ENCODE measurements at places on chromosomes 12 and 14. TPM values are rescaled to one million over a fixed set of nuclear protein-coding genes. Genes with fewer than 3 reads are reported as not detected.

The CRY1 gene
- 9.8 TPM for total RNA-seq

The SMIM41 gene
- 0.50 TPM for total RNA-seq

The HHIPL1 gene
- total RNA-seq, result 1.0 TPM

The TDP1 gene
- total RNA-seq, result 5.1 TPM

The PSMC6 gene
- 98.9 TPM for total RNA-seq

The ERH gene
- 78.0 TPM for total RNA-seq

The SSTR1 gene
- total RNA-seq, result 0.23 TPM

The PLEK2 gene
- 17.4 TPM for total RNA-seq

Data from liver (tissue), 10 donors.